NCI-H1048 (cell line): ENCODE measurements at places on chromosomes 5 and 9.

DNA sequence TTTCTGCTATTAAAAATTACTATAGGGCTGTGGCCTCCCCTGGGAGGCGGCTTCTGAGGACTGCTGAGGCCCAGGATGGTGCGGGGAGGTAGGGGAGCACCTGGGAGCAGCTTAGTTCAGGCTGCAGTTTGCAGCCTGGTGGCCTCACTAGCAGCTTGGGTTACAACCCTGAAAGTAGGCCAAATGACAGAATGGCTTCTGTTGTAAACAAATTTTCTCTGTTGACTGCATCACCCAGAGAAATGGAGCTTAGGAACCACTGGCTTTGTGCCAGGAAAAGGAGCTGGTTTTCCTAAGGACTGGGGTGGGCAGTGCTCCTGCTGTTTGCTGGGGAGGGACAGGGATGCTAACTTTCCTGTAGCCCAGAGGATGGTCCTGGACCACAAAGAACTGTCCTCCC, 130.3 kb downstream of the ENTREP1 start:
- no peak for DNase-seq

DNA sequence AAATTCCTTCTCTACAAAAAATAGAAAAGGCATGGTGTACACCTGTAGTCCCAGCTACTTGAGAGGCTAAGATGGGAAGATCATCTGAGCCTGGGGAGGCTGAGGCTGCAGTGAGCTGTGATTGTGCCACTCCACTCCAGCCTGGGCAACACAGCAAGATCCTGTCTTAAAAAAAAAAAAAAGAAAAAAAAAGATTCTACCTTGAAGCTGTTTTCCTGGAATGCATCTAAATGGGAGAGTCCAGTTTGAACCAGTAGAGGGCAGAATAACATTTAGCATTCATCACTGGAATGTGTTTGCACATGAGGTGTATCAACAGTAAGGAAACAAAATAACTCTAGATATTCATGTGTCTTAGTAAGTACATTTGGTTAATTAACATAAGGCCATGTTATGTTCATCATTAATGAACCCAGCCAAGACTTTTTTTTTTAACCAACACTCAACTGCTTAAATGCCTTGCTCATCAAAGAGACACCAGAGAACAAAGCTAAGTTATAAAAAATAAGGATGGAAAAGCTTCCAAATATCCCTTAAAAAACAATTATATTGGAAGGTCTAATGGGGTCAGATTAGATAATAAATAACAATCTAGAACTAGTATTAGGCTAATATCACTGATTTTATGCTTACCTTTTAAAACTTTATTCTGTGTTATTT, 16.1 kb downstream of the IFNE start:
- DNase-seq = peak; percentile 18

GRCh38 chr5:177497292-177498012, at the start of gene PDLIM7:
Gene PDLIM7 (minus strand): TSS chr5:177497604. CDS start chr5:177496512, 1,092 bp downstream.
- peak; percentile 94 for DNase-seq

GRCh38 chr5:147688656-147689356, 93.7 kb downstream of the JAKMIP2 start:
- no peak for DNase-seq

- no peak for DNase-seq
These were observed 10.7 kb upstream of the STK32A start for GRCh38 chr5:147223948-147224791.

DNA sequence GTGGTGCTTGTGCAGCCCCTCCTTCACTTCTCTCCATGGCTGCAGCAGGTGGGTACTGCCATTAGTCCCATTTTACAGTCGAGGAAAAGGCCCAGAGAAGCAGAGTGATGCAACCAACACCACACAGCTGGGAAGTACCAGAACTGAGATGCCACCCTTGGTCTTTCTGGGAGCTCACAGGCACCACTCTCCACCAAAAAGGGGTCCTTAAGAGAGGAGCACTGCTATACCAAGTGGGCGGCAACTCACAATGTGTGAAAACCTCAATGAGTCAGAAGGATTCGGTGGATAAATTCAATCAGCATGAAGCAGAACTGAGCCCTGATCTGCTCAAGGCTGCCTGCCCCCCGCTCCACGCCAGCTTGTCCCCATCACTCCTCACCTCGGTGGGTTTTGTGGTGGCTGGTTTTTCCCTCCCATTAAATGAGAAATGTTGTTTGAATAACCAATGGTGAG, 213.7 kb downstream of the FSTL4 start:
- no peak for DNase-seq

- DNase-seq = no peak
These were observed 7.0 kb upstream of the DCTN4 start for GRCh38 chr5:150765799-150766169.

GRCh38 chr9:37542895-37543294, 33.3 kb downstream of the FBXO10 start:
- no peak for DNase-seq

DNA sequence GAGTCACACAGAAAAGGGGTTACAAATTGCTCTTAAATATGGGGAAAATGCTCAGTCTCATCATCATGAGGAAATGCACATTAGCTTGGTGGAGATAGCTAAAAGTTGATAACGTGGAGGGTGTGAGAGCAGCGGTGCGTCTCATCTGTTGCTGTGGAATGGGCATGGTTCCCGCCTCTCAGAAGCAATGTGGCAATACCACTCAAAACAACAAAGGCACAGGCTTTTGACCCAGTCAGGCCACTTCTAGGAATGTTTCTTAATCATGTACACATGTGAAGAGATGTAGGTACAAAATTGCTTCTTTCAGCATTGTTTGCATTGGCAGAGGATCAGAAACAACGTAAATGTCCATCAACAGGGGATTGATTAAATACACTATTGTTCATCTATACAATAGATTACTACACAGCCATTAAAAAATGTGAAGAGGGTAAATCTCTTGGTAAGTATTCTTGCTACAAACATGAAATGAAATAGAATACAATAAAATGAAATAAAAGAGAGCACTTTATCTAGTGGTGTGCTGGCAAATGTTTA, 212.6 kb upstream of the MSX2 start:
- no peak for DNase-seq

- no peak for DNase-seq
These were observed 30.0 kb upstream of the GABBR2 start for GRCh38 chr9:98738741-98739140.

DNA sequence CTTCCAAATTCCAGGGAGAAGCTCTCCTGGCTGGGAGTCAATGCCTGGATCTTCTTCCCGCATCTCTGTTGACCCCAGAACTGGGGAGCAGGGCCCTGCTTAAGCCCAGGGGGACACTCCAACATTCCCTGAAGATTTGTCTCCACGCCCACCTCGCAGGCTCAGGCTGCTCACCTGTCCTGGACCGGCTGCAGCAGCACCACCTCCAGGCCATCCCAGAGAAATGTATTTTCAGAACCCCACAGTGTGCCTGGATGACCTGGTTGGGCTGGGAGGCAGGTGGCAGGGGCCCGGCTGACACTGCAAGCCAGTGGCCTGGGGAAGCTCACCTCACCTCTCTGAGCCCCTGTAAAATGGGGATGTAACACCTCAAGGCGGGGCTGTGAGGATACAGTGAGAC, 27.1 kb upstream of the ZBTB43 start:
- DNase-seq = no peak

DNA sequence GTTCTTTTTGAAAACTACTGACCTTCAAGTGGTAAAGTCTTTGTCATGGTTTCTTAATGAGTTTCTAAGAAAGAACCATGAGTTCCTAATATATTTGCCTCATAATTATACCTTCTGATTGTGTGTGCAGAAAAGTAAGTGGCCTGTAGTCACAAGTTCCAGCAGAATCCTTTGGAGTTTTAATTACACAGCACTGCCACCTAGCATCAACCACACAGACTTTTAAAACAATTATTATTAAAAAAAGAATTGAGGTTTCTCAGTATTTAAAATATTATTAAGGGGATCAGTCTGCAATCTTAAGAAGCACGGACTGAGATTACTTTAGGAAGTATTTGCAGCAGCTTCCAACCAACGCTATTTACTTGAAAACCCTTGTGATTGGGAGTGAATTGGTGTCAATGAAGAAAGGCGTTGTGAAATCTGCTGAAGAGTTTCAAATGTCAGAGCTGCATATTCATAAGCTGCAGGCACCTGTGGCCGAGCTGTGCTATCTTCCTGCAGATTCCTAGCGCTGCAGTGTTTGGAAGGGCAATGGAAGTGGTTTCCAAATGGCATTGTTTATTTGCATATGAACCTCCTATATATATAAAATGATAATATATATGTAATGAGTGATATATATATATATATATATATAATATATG, 1074.2 kb upstream of the WWC1 start:
- DNase-seq = no peak

- DNase-seq = no peak
These were observed 36.0 kb downstream of the DENND1A start for GRCh38 chr9:123893831-123894460.

GRCh38 chr5:169344629-169345028, 43.7 kb upstream of the SLIT3 start:
- DNase-seq = no peak

GRCh38 chr5:172173564-172174153, 14.4 kb downstream of the STK10 start:
- no peak for DNase-seq

DNA sequence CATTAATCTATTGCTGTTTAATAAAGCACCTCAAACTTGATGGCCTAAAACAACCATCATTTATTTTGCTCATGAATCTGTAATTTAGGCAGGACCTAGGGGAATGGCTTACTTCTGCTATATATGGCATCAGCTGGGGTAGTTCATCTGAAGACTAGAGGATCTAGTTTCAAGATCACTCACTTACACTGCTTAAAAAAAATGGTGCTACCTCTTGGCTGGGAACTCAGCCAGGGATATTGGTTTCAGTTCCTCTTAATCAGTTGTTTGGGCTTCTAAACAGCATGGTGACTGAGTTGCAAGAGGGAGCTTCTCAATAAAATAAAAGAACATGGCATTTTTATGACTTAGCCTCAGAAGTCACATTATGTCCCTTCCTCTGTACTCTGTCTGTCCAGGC, 142.0 kb downstream of the FAM114A2 start:
- DNase-seq = no peak

GRCh38 chr5:170546282-170546681, 42.5 kb downstream of the KCNIP1 start:
- no peak for DNase-seq

- no peak for DNase-seq
These were observed 271.0 kb upstream of the ADRA1B start for GRCh38 chr5:159645179-159645846.

DNA sequence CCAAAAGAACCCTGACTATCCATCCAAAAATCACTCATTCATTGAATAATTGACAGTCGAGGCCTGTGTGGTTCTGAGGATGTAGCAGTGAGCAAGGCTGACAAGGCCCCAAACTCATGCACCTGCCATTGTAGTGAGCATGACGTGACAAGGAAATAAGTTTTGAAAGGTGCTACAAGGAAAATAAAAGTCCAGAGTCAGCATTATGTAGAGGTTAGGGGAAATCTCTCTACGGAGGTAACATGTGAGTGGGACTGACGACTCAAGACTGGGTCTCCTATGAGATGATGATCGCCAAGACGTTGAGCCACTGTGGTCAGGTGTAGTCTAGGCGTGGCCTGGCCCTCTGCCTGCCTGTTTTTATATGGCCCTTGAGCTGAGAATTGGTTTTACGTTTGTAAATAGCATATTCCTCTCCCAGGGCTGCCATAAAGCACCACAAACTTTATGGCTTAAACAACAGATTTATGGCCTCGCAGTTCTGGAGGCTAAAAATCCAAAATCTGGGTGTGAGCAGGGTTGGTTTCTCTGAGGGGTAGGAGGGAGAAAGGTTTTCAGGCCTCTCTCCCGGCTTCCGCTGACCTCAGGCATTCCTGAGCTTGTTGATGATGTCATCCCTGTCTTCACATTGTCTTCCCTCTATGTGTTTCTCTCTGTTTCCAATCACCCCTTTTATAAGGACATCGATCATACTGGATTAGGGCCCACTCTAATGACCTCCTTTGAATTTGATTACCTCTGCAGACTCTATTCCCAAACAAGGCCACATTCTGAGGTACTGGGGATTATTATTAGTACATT, 206.4 kb upstream of the EGFLAM start:
- DNase-seq = no peak

GRCh38 chr5:5483350-5483749, 60.9 kb downstream of the ICE1 start:
- no peak for DNase-seq

- DNase-seq = no peak
These were observed 5.0 kb upstream of the SLC34A1 start for GRCh38 chr5:177378884-177379883.

DNA sequence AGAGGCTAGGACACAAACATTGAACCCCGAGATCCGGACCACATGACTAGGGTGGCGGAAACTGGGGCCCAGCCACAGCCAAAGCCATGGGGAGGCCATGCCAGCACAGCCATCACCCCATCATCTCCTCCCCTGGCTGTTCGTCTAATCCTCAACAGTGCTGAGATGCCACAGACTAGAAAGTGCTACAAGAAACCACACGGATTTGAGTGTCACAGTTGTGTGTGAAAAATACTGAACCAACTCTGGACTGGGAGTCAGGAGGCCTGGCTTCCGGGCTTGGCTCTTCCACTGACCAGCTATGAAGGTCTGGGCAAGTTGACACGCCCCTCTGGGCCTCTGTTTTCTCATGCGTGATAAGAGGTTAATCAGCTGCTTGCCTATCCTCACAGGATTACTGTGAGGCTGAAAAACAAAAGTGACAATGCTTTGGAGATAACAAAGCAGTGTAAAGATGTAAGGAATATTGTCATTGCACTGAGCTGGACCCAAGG, 38.8 kb upstream of the SHB start:
- no peak for DNase-seq

- no peak for DNase-seq
These were observed 470.5 kb downstream of the PDE4D start for GRCh38 chr5:59423021-59423420.

DNA sequence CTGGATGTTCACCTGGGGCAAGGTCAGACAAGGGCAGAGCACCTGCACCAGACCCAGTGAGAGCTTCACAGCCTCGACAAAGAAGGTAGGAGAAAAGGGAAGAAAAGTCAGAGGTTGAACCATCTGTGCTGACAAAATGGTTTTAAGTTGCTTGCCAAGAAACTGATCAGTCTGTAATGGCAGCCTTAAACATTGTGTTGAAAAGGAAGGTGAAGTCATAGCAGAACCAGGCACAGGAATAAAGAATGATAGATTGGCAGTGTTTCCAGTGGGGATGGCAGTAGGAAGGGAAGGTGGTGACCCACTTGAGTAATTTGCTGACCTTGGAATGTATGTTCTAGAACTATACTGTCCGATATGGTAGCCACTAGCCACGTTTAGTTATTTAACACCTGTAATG, 34.2 kb downstream of the HTR4 start:
- no peak for DNase-seq

GRCh38 chr9:134125413-134126095, 10.3 kb upstream of the WDR5 start:
- DNase-seq = no peak
